ENCODE measurements at places on chromosomes 13 and 19.

DNA sequence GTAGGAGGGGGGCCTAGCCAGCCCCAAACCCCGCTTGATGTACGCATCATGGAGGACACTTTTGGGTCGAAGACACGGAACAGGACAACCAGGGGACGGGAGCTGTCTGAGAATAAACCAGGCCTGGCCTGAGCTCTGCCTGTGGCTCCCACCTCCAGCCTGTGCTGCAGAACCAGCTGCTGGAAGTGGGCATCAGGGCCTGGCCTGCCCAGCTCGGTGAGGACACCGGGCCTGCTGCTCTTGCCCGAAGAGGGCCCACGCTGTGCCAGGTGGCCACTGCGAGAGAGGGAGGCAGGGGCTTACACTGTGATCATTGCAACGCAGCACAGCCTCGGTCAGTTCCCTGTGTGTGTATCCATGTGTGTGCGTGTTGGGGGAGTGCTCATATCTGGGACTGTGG lies 34.6 kb downstream of the CEBPG start:
- DNase-seq: no peak

- no peak for DNase-seq
These were observed 6.3 kb upstream of the TNFSF14 start for GRCh38 chr19:6676288-6676687.

- DNase-seq: no peak
These were observed 7.6 kb downstream of the PRR36 start for GRCh38 chr19:7866399-7867091.

- no peak for DNase-seq
These were observed 17.5 kb upstream of the EHD2 start for GRCh38 chr19:47695533-47696262.

- DNase-seq: no peak
These were observed 5.2 kb downstream of the PRMT1 start for GRCh38 chr19:49682274-49682673.
